ENCODE measurements at places on chromosomes 6 and 20.

DNA sequence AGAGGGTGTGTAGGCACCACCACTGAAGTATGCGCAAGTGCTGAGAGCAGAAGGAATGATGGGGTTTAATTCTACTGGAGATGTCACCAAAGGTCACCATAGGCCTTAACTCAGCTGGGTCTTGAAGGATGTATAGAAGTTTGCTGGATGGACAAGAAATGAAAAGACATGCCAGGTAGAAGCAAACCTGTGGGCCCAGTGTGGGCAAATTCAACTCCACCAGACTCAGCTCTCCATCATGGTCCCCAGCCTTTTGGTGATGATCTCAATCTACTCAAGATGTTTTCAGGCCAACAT lies 124.5 kb downstream of the SNX5 start:
- no peak for DNase-seq

GRCh38 chr6:38713812-38714211 lies 1.3 kb upstream of the DNAH8 start:
- DNase-seq, result no peak

DNA sequence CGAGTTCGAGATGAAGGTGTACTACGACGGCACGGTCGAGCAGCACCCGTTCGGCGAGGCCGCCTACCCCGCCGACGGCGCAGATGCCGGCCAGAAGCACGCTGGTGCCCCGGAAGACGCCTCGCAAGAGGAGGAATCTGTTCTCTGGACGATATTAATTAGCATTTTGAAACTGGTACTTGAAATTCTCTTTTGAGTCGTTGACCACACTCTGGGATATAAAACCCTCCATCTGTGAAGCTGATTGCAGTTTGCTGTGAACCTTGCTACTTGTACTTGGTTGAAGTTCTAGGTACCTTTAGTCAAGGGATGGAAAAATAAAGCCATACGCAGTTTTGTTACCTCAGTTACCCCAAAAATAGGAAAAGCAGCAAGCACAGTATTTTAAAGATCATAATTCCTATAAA lies 917 bp downstream of the C6orf120 start:
- no peak for DNase-seq

GRCh38 chr6:39822846-39823815 lies 31.0 kb downstream of the DAAM2 start:
- no peak for DNase-seq

GRCh38 chr6:156658966-156659821 lies 118.0 kb upstream of the ARID1B start:
- no peak for DNase-seq

DNA sequence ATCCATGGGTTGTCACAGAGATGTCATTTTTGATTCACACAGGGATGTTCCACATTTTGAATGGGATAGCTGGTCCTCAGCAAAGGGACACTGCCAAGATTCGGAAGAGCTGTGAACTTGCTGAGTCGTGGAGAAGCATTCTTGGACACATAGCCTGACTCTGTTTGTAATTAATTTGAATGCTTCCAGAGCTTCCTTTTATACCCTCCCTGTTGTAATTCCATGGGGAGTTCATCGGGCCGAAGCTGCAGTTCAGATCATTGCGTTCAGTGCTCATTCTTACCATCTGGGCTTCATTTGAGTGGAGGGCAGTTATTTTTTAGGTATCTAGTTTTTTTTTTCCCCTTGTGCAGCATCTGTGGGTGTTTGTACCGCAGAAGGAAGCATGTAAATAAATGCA lies 126.5 kb downstream of the SLC24A3 start:
- DNase-seq, result no peak

GRCh38 chr6:161917645-161918044 lies 643.8 kb upstream of the AGPAT4 start:
- peak; percentile 13 for DNase-seq

DNA sequence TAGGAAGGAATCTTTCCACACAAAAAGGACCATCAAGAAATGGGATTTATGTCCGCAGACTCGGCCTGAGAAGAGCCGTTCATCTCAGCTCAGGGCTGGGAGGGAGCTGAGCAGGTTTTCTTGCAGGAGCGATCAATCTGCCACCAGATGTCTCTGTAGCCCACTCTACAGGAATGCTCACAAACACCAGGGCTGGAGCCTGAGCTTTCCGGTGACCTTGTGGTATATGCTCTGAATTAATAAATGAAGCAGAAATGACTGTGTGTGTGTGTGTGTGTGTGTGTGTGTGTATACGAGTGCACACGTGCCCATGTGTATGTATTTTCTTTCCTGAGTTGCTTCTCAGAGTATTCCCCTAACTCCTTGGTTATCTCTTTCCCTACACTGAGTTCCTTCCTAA lies 12.0 kb downstream of the CD83 start:
- peak; percentile 31 for DNase-seq

- DNase-seq, result peak; percentile 54
These were observed 26.2 kb downstream of the ARHGAP18 start for GRCh38 chr6:129683601-129684322.

DNA sequence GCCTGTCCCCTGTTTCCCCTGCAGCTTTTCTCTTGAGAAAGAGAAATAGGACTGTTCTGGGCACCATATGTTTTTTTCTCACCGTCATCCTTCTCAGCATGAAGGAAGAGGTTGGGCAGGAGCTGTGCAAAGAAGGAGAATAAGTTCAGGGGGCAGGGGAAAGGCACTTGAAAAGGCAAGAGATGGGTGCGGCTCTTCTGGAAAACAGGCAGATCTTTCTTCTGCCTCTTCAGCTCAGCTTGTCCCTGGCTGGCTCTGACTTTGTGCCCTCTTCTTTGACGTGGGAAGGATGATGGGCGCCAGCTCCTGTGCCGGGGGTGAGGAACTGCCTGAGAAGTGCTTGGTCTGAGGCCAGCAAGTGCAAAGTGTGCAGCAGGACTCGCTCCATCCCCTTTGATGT lies 206.5 kb downstream of the DOK5 start:
- DNase-seq, result no peak

DNA sequence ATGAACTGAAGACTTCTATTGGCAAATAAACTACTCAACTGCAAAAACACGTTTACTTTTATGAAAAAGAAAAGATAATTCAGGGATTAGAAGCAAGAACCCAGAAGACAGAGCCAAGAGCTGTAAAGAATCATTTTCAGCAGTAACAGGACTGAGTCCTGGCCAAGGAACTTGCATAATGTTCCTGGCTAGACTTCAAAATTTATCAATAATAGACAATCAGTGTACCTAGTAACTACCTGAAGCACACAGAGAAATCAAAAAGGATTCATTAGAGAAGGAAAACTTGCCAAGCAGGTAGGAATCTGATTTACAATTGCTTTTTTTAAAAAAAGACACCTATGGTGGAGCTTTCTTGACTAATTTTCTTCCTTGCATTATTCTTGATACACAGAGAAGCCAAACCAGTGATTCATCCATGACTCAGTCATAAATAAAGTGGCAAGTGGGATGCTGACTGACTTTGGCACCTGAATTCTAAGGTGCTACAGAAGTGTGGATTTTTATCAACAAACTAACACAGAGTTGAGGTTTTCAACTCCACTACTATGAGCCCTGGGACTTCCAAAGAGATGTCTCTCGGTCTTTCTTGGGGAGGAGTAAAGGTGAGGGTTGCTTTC lies 281.3 kb downstream of the BMP7 start:
- DNase-seq, result no peak

GRCh38 chr6:141158740-141159139 lies 974.0 kb upstream of the GJE1 start:
- no peak for DNase-seq

DNA sequence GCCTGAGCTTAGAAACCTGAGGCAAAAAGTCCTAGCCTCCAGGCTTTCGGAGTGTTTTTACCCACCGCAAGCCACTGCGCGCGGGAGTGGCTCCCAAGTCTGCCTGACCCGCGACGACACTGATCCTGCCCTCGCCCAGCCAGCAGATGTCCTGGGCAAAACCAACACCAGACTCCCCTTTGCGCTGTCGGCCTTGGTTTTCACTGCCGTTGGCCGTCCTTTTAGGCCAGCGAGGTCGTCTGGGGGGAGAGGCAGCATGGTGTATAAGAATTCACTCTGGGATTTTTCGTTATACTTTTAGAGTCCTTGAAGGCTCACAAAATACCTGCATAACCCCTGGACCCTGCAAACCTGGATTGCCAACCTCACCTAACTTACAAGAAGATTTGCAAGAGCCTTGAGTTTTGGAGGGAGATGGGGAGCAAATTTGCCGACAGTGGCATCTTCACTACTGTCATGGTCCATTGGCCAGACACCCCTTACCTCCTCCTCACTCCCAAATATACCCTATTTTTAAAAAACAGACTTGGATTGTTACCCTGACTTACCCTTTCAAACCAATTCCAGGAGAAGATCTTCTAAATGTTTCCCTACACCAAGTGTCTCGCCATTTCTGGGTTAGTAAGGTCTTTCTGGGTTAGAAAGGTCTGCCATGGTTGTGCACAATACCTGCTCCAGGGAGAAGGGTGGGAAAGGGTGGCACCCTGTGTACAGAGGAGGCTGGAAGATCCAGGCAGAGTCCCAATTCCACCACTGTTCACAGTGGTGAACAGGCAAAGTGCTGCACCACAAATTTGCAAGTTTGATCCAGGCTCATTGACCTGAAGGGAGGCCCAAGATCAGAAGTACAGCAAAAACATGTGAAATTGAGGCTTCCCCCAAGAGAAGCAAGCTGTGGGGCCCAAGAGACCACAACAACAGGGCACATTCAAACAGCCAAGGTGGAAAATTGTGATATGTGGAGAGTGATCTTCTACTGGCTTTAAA lies 4.4 kb downstream of the FOXA2 start:
- DNase-seq, result no peak

GRCh38 chr6:32073101-32073500 lies 34.9 kb downstream of the CYP21A2 start:
- DNase-seq, result no peak

GRCh38 chr6:97009781-97010492 lies 85.4 kb downstream of the KLHL32 start:
- no peak for DNase-seq

DNA sequence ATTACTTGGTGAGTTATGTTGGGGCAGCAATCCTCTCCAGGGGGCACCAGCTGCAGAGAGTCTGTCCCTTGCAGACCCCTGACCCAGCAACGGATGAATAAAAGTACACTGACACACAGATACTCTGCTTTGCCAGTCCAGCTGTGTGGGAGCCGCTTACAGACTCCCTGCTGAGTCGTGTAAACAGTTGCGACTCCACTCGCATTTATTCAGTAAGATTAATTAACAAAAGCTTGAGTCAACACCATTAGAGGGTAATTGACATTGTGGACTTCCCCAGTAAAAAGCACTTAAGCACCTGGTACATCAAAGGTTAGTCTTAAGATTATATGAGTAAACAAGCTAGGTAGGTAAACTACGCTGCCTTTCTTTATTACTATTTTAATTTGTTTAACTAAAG lies 92.0 kb upstream of the TMEM181 start:
- no peak for DNase-seq

- no peak for DNase-seq
These were observed 11.0 kb downstream of the PANK2 start for GRCh38 chr20:3900187-3900604.

GRCh38 chr6:105890521-105891244 lies 195.5 kb upstream of the PRDM1 start:
- no peak for DNase-seq

GRCh38 chr20:63963784-63964301 lies 5.9 kb downstream of the ZNF512B start:
- no peak for DNase-seq

- no peak for DNase-seq
These were observed 63.4 kb downstream of the PRDM1 start for GRCh38 chr6:106149472-106150069.

DNA sequence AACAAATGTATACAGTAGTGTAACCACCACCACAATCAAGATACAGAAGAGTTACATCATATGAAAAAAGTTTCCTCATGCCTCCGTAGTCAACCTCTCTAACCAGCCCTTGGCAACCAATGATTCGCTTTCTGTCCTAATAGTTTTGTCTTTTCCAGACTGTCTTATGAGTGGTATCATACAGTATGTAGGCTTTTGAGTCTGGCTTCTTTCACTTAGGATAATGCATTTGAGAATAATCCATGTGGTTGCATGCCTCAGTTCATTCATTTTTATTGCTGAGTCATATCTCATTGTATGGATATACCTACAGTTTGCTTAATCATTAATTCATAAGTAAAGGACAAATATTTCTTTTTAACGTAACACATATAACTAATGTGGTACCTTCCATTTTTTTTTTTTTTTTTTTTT lies 86.4 kb upstream of the RIPOR2 start:
- DNase-seq, result no peak

- no peak for DNase-seq
These were observed 99.6 kb downstream of the CEP57L1 start for GRCh38 chr6:109194880-109195279.

DNA sequence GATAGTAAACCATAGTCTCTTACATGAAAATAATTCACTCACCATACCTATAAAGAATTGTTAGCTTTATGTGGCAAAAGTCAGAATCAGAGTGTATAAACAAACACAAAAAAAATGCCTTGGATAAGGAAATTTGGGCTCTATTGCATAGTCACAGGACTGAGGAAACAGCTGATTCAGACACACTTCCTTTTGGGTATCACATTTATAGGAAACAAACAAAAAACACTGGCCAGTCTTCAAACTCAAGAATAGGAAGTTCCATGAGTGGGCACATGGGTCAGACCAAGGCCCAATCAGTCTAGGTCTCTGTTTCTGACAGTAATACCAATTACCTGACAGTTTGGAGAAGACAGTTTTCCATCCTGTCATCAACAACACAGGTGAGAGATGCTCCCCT lies 8.0 kb downstream of the SLC18B1 start:
- DNase-seq, result no peak

GRCh38 chr6:111927321-111927720 lies 54.1 kb upstream of the FYN start:
- DNase-seq, result no peak

GRCh38 chr6:80607811-80608391 lies 501.4 kb downstream of the BCKDHB start:
- DNase-seq, result no peak

- no peak for DNase-seq
These were observed 26.7 kb upstream of the PDE10A start for GRCh38 chr6:165689699-165690098.

DNA sequence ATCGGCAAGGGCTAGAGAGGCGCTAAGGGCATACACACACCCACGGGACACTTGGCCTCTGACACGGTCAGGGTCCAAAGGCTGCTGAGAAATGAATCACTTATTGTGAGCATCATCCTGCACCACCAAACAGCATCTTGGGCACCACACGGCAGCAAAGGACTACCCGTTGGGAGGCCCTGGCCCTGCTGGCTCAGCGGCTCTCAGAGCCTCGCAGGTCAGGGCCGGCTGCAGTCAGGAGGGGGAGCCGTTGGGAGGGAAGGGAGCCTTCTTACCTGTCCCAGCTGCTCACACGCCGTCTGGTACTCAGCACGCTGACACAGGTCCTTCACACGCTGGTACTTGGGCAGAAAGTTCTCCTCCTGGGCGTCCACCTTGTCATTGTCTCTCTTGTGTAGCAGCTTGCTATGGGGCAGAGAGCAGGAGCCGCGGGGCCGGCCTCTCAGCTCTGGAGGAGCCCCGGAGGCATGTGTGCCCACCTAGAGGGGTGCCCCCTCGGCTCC lies 109.0 kb downstream of the SULF2 start:
- no peak for DNase-seq

DNA sequence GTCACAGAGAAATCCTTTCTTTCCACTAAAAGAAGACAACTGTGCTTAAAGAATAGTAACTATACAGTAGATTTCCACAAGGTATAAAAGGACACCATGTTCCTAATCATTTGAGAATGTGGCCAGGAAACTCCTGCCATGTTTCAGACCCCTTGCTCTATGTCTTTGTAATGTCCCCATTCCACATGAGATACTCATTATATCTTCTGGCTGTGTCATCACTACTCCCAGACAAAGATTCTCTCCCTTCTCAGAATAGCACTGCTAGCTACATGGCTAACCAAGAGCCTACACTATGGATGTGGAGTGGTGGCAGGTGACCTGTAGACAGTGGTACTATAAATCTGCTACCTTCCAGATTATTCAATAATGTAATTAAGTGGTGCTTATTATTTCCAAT lies 218.1 kb upstream of the MCHR2 start:
- DNase-seq, result no peak

All from H54 (cell line).